ENCODE measurements at places on chromosomes 6 and 20.

- DNase-seq = no peak
Measured at GRCh38 chr6:137736911-137737310, 130.1 kb upstream of the TNFAIP3 start.

DNA sequence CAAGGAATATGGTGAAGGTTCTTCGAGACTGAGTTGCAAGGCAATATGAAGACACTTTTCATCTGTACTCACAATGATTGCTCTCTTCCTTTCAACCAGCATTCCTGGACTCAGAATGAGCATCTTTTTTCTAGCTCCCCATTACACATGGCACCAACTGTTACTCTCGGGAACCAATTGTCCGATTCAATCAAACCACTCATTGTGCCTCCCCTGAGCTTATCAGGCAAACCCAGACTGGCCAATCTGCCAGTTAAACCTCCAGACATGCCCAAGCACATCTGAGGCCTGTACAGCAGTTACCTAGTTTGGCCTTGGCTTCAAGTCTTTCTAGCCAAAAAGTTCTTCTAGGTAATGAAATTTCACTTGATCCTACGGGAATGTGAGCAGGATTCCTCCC, 164.1 kb downstream of the ID4 start:
- no peak for DNase-seq

- no peak for DNase-seq
Measured at GRCh38 chr6:13044390-13044789, 283.9 kb downstream of the TBC1D7 start.

DNA sequence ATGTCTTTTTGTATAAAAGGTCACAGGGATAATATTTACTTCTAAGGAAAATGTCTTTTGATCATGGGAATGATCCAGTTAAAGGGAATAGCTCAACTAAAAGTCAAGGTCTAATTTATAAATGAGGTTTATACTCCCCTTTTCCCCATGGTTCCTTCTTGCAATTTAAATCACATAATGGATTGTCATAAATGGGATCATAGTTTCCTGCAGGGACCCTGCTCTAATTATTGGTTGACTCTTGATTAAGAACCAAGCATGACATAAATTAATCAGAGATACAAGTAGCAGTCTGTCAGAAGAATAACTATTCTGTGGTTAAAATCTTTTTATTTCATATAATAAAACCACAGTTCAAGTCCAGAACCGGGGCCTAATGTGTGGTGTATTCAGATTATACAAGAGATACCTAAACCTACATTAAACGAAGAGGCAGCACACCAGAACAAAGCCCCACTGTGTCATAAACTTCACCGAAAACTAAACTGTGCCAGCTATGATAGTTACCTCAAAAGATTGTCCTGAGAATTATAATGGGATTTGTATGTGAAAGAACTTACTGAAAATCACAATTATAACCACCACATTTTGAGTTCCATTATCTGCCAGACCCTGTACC, 43.0 kb upstream of the CD83 start:
- no peak for DNase-seq

- DNase-seq = no peak
Measured at GRCh38 chr20:5090191-5090590, 29.6 kb downstream of the PCNA start.

- no peak for DNase-seq
Measured at GRCh38 chr6:123803504-123804013, at the start of gene NKAIN2. NKAIN2 (plus strand) TSS chr6:123803865.

DNA sequence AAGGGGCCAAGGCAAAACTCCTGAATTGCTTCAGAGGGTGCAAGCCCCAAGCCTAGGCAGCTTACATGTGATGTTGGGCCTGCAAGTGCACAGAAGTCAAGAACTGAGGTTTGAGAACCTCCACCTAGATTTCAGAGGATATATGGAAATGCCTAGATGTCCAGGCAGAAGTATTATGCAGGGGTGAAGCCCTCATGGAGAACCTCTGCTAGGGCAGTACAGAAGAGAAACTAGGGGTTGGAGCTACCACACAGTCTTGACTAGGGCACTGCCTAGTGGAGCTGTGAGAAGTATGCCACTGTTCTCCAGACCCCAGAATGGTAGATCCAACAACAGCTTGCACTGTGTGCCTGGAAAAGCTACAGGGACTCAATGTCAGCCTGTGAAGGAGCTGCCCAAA, 179.7 kb upstream of the GJE1 start:
- DNase-seq = no peak

- DNase-seq = no peak
Measured at GRCh38 chr20:9928955-9929354, 90.1 kb upstream of the PAK5 start.

DNA sequence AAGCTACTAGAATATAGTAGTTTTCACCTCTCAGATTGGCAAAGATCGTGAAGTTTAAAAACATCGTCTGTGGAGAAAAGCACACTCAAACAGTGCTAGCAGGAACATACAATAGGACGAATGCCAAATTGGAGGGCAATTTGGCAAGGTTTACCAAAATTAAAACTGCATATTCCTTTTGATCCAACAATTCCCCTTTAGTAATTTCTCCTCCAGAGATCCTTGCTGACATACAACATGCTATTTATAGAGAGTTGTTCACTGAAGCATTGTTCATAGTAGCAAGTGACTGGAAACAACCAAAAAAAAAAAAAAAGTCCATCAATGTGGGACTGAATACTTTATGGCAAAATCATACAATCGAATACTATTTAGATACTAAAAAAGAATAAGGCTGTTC, 202.2 kb downstream of the ATXN1 start:
- no peak for DNase-seq
